ENCODE measurements at places on chromosomes 7 and 10. TPM values are rescaled to one million over a fixed set of nuclear protein-coding genes. Genes with fewer than 3 reads are reported as not detected.

OR6V1 gene
- polyA plus RNA-seq: 0.34 TPM

RABGEF1 gene
- polyA plus RNA-seq: 20.6 TPM

BNIP3 gene
- polyA plus RNA-seq: 89.5 TPM

ZP3 gene
- polyA plus RNA-seq: 1.4 TPM

RPEL1 gene
- not detected for polyA plus RNA-seq

MLLT10 gene
- polyA plus RNA-seq: 16.8 TPM

CALML5 gene
- not detected for polyA plus RNA-seq

GRM8 gene
- polyA plus RNA-seq: 0.62 TPM

USP6NL gene
- 14.9 TPM for polyA plus RNA-seq

CDK1 gene
- polyA plus RNA-seq: 31.6 TPM

DGKI gene
- 2.4 TPM for polyA plus RNA-seq

MNX1 gene
- polyA plus RNA-seq: 1.4 TPM

Data from hepatocyte (in vitro differentiated cells).